ENCODE measurements at places on chromosomes 4 and X.

- no peak for DNase-seq
Observed at GRCh38 chr4:8345053-8345945, 75.7 kb downstream of the HTRA3 start.

DNA sequence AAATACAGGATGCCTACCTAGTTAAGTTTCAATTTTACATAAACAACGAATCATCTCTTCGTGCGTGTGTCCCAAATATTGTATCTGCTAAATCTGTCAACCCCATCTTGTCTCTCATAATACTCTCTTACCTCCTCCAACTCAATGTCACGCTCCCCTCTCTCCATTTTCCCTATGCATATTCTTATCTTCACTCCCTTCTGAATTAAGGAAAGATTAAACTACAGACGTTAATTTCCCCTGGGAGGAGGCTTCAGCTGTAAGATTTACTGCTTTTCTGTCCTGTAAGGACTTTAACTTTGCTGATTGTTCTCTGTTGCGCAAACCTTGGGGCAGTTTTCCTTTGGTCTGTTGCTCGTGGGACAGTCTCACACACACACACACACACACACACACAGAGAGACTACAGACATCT, 455 bp upstream of the ABCB7 start:
- peak; percentile 39 for DNase-seq

GRCh38 chrX:46407036-46407752, 138.0 kb downstream of the ZNF674 start:
- no peak for DNase-seq

- DNase-seq, result no peak
Observed at GRCh38 chr4:112865443-112865842, 184.0 kb upstream of the ANK2 start.

GRCh38 chrX:139933904-139934303, 1.1 kb upstream of the ATP11C start:
- DNase-seq, result peak; percentile 45

DNA sequence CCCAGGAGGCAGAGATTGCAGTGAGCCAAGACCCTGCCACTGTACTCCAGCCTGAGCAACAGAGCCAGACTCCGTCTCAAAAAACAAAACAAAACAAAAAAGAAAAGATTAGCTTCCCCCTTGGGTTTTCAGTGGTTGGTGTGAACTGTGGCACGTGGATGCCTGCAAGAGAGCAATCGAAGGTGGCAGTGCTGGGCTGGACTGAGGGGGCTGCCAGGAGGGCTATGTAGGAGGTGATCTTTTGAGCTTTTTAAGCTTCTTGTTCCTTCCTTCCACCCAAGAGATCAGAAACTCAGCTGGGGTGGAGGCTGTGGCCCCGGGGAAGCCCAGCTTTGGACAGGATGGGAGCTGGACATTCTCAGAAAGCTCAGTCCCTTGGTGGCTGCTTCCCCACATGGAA, 49.6 kb downstream of the PRPS1 start:
- no peak for DNase-seq

- DNase-seq, result no peak
Observed at GRCh38 chrX:103830848-103831247, 1.2 kb downstream of the RAB9B start.

DNA sequence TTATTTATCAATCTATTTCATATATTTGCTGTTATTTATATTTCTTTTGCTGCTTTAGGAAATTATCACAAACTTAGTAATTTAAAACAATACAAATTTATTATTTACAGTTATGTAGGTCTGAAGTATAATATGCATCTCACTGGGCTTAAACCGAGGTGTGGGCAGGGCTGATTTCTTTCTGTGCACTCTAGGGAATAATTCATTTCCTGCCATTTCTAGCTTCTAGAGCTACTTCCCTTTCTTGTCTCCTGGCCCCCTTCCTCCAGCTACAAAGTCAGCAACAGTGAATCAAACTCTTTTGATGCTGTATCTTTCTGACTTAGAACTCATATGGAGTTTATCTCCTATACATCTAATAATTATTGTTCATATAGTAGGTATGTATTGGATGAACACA, 303.5 kb upstream of the ARSJ start:
- no peak for DNase-seq

GRCh38 chr4:21077967-21078366, 377.7 kb downstream of the PACRGL start:
- no peak for DNase-seq

GRCh38 chrX:50081282-50081889, 119.4 kb downstream of the AKAP4 start:
- peak; percentile 65 for DNase-seq

GRCh38 chr4:54077812-54078211, 13.4 kb upstream of the CHIC2 start:
- DNase-seq, result no peak

DNA sequence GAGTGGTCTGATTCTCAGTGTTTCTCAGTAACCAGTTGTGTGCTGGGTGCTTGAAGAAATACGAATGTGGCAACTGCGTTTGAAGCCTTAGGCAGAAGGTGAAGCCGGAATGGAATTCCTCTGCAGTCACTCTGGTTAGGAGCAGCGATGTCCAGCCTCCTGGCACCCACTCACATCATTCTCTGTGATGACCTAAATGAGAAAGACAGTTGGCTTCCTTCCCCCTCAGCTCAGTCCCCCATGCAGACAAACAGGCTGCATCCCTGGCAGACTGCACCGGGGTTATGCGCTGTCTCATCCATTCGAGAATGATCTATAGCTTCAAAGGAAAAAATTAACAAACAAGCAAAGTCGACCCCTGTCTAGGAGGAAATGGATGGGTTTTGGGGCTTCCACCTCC, 170.1 kb upstream of the SCML1 start:
- DNase-seq, result no peak

DNA sequence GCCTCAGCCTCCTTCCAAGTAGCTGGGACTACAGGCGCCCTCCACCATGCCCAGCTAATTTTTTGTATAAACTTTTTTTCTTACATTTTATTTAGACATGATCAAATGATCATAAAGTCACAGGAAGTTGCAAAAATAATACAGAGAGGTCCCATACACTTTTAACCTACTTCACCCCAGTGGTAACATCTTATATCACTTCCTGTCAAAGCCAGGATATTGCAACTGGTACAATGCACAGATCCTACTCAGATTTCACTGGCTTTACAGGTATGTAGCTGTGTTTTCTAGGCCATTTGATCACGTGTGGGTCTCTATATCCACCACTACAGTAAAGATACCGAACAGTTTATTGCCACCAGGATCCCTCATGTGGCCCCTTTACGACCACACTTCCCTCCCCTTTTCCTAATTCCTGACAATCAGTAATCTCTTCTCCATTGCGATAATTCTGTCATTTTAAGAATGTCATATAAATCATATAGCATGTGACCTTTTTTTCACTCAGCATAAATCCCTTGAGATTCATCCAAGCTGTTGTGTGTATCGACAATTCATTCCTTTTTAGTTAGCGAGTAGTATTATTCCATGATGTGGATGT, 18.0 kb downstream of the RPS6KA3 start:
- peak; percentile 33 for DNase-seq

DNA sequence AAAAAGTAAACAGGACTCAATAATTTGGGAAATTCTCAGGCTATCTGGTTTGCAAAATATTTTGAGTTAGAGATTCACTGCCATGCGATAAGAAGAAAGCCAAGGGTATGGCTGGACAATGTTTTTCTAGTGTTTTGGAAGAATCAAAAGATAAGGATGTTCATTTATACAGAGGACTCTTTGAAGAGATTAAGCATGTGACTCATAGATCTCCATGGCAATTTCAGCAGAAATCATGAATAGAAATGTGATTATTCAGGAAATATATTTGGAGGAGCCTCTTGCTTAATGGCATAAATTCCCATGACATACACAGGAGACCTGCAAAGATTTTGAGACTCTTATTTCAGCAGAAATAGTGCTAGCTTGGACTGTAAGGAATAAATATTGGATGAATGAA, 16.7 kb upstream of the FRAS1 start:
- no peak for DNase-seq

All from large intestine (tissue), 12 donors.